ENCODE measurements at places on chromosomes 2 and 18. TPM values are rescaled to one million over a fixed set of nuclear protein-coding genes. Genes with fewer than 3 reads are reported as not detected.

DNA sequence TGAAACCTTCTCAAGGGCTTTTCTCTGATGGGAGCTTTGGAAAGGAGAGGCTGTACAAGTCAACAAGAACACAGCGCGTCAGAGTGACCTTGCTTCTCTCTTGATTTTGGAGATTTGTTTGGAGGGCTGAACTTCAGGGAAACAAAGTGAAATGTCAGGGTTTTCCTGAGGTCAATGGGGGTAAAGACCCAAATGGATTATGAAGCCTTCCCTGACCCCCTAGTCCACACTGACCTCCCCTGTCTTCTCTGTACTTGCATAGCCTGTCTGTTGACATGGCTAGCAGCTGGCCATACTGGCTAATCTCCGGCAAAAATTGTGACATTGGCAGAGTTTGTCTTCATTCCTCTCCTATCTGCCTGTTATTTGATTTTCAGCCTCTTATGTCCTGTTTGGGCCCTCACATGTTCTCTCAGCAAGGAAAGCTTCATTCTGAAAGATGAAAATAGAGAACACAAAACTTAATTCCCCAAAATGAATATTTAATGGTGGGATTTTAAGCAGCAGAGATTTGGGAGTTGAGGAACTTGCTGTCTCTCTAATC is 149.3 kb upstream of the HAAO start:
- DNase-seq: no peak

GRCh38 chr2:98472132-98472650 is 27.5 kb downstream of the INPP4A start:
- no peak for DNase-seq

DNA sequence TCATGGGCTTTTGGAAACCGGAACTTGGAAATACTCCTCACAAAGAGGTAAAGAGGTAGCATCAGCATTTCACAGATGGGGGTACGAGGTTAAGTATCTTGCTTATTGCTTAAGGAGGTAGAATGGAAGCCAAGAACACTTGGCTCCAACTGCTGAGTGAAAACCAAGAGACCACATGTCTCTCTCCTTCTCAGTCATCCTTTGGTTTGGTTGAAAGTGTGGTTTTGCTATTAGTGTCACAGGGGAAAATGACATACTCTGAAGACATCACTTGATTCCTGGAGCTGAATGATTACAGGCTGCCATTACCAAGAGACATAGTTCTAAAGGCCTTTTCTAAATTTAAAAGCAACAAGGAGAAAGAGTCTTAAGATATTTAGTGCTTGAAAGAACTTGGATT is 41.5 kb downstream of the ANTXR1 start:
- no peak for DNase-seq

DNA sequence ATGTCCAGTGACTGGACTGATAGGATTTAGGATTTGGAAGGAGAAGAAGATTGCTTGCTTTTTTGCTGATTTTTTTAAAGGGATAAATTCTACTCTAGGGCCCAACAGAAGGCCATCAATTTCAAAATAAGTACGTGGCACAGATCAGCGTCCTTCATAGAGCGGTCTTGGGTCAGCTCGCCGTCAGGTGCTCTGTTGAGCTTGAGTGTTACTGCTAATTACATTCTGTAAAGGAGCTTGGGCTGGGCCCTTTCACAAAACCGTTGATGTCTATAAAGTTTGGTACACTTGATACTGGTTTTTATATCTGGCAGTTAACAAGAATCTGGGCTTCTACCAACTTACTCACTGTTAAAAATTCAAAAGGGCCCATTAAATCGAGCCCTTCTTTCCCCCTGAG is 45.4 kb downstream of the ARMC9 start:
- no peak for DNase-seq

GRCh38 chr2:233766416-233766815 is 6.3 kb downstream of the UGT1A1 start:
- no peak for DNase-seq

DNA sequence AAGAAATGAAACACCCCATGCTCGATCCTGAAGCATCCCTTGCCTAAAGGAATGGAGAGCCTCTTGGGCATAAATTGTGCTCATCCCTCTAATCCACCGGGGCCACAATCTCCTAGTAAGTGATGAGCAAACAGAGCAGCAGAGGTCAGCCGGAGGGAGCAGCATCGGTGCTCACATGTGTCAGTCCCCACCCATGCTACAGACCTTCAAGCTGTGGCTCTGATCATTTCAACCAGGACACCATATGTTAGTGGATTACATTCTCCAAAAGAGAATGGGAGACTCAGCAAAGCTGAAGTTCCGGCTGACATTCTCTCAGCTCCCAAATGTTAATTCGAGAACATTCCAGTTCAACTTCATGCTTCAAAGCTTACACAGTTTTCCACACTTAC is 75.6 kb downstream of the AAK1 start:
- no peak for DNase-seq

DNA sequence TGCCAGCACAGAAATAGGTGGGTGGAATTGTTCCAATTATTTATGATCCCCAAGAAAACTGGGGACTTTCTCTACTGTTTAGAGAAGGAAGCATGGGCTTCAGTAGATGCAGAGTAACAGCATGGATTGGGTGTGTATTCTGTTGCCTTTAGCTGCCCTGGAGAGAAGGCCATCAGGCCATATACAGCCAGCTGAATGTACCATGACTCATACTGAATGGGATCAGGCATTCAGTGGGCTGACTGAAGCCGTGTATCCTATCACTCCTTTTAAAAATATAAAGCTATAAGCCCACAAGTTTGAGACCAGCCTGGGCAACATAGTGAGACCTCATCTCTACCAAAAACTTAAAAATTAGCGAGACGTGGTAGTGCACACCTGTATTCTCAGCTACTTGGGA is 16.7 kb upstream of the PLEKHM3 start:
- peak; percentile 78 for DNase-seq

GRCh38 chr18:4024702-4025101 is 430.4 kb downstream of the DLGAP1 start:
- no peak for DNase-seq

GRCh38 chr2:71933467-71934319 is 214.0 kb downstream of the CYP26B1 start:
- DNase-seq: no peak

GRCh38 chr2:193703411-193703810 is 1508.7 kb upstream of the TMEFF2 start:
- no peak for DNase-seq

GRCh38 chr18:2070631-2071030 is 500.7 kb downstream of the METTL4 start:
- DNase-seq: no peak

GRCh38 chr2:23746141-23746863 is 180.6 kb downstream of the ATAD2B start:
- no peak for DNase-seq

The MFSD2B gene
- not detected for total RNA-seq

The CXCR2 gene
- not detected for total RNA-seq
